Naive thymus-derived CD4-positive, alpha-beta T cell (primary cell): ENCODE measurements at places on chromosomes 3 and 15.

DNA sequence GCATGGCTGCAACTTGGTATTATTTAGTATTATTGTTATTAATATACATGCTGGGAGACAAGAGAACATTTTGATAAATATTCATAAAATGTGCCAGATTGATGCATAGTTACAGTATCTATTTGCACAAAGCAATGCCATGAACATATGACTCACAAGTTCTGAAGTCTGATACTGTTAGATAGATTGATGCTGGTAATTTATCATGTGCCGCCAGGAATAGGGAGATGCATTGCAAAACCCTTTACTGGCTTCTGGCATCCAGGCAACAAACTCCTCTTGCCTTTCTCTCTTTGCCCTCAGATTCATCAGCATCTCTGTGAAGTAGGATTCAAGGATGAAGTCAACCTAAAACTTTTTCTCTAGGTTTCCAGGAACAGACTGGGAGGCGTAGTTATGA lies 41.0 kb upstream of the SLC25A26 start:
- H3K36me3 ChIP-seq = no peaks in the 10 kb centered on the region
- DNase-seq = no peak
- H3K27ac ChIP-seq = no peak overlapping the region
- no peaks in the 10 kb centered on the region for H3K27me3 ChIP-seq
- no peaks in the 10 kb centered on the region for H3K4me1 ChIP-seq

DNA sequence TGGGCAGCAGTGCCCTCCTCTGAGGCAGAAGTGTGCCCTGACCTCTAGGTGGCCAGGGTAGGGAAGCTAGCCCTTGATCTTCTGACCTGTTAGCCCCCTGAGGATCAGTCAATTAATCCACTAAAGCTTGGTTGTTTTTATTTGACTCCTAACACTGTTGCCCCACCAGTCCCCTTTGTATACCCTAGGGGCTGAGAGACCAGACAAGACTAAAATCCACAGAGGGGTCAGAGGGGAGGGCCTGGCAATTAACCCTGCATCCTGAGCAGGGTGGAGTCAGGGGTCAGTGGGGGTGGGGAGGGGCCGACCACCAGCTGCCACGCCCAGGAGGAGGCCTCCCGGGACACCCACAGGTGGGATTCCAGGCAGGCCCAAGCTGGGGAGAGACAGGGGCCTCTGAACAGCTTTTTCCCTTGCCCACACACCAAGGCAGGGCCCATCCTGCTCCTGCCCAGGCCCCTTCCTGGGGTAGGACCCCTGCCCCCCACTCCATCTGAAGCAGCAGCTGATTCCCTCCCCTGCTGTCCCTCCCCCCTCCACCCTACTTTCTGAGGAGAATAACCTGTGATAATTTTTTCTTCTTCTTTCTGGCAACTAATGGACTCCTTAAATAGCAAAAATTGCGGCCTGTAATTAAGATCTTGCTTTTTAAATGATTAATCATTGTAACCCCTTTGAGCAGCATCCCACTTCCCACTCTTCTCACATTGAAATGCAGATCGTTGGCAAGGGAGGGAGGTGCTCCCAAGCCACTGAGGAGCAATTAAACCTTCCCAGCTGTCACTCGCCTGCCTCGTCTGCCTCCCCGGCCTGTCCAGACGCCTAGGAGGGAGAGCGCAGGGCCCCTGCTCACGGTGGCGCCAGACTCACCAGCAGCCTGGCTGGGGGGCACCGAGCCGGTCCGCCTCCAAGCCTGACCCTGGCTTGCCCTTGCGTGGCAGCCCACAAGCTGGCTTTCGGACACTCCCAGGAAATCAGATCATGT lies 51.9 kb downstream of the RHCG start:
- no peak overlapping the region for H3K27ac ChIP-seq
- H3K4me3 ChIP-seq = no peak overlapping the region
- no peak for DNase-seq
- no peaks in the 10 kb centered on the region for H3K4me1 ChIP-seq

DNA sequence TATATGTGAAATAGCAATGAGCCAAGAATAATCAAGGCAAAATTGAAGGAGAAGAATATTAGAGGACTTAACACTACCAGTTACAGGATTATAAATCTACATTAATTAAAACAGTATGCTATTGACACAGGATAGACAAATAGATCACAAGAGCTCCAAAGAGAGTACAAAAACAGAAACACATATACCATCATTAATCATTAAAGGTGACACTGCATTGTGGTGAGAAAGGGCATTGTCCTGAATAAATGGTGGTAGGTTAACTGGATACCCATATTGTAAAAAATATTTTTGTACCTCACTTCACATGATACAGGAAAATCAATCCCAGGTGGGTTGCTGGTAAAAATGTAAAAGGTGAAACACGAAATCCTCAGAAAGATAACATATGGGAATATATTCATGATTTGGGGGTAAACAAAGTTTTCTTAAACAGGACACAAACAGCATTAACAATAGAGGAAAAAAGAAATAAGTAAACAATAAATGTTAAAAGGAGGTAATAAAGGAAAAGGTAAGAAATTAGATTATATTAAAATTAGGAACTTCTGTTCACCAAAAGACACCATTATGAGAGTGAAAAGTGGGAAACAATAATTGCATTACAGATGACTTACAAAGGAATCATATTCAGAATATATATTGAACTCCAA lies 145.2 kb downstream of the THRB start:
- no peak for DNase-seq
- no peaks in the 10 kb centered on the region for H3K36me3 ChIP-seq
- no peak overlapping the region for H3K4me3 ChIP-seq
- no peaks in the 10 kb centered on the region for H3K27me3 ChIP-seq
- H3K27ac ChIP-seq = no peak overlapping the region

- H3K4me3 ChIP-seq = peak overlapping the region; percentile 81
- H3K27me3 ChIP-seq = no peaks in the 10 kb centered on the region
- peaks cover 3% of the 10 kb centered on the region for H3K4me1 ChIP-seq
- peak; percentile 39 for DNase-seq
Measured at GRCh38 chr3:105369500-105370371, 3.0 kb downstream of the ALCAM start.

DNA sequence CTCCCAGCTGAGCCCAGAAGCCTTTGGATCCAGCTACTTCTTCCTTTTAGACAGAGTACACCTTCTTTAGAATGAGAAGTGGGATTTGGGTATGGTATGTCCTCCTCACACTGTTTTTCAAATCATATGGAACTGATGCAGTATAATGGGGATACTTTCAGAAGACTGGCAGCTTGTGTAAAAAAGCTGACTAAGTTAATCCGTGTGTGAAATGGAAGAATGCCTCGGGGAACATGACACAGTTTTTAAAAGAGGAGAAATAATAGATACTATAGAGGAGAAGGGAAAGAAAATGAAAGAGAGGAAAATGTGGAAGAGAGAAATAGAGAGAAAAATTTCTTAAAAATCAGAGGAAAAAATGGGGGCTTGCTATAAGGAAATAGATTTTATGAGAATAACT lies 47.7 kb downstream of the TUSC7 start:
- no peak for DNase-seq
- H3K36me3 ChIP-seq = no peaks in the 10 kb centered on the region
- H3K4me3 ChIP-seq = no peak overlapping the region
- no peaks in the 10 kb centered on the region for H3K4me1 ChIP-seq
- H3K27ac ChIP-seq = no peak overlapping the region

- H3K36me3 ChIP-seq = no peaks in the 10 kb centered on the region
- H3K27ac ChIP-seq = no peak overlapping the region
- H3K4me1 ChIP-seq = no peaks in the 10 kb centered on the region
- DNase-seq = no peak
Measured at GRCh38 chr3:73568371-73568862, 56.3 kb downstream of the PDZRN3 start.

DNA sequence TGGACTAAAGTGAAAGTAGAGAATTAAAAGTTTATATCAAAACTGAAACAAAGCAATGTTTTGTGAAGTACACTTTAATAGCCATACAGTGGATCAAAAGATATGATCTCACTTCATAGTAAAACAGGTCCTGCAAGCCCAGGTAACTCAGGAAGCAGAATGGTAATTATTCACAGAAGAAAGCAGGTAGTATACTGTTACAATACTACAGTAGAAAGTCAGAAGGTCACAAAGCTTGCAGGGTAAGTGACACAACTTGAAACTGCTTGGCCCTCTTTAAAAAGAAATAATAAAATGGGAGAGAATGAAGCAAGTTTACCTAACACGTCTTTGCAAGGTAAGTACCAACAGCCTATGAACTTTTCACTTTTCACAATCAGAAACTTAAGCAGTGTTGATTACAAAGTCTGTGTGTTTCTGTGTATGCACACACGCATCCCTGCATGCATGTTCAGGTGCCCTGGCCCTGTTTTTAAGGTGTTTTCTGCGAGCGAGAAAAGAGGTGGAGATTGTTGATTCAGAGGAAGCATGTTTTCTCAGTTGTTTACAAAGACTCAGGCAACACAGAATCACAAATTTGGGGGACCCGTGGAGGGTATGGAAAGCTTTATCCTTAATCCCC lies at the start of gene NAALADL2:
NAALADL2 (plus strand) TSS at position 221 of the 622 bp plus-strand sequence.
- H3K4me3 ChIP-seq = no peak within 1 kb of the TSS
- H3K27me3 ChIP-seq = no peaks in the 10 kb centered on the region
- no peaks in the 10 kb centered on the region for H3K36me3 ChIP-seq
- DNase-seq = no peak
- no peaks in the 10 kb centered on the region for H3K4me1 ChIP-seq

- no peak overlapping the region for H3K4me3 ChIP-seq
- H3K36me3 ChIP-seq = no peaks in the 10 kb centered on the region
- DNase-seq = no peak
- H3K4me1 ChIP-seq = no peaks in the 10 kb centered on the region
Measured at GRCh38 chr15:93895976-93896770, 335.2 kb upstream of the MCTP2 start.

- H3K36me3 ChIP-seq = no peaks in the 10 kb centered on the region
- no peak overlapping the region for H3K4me3 ChIP-seq
- peak; percentile 58 for DNase-seq
- H3K27me3 ChIP-seq = no peaks in the 10 kb centered on the region
Measured at GRCh38 chr3:119098619-119099222, 47.2 kb upstream of the TEX55 start.

DNA sequence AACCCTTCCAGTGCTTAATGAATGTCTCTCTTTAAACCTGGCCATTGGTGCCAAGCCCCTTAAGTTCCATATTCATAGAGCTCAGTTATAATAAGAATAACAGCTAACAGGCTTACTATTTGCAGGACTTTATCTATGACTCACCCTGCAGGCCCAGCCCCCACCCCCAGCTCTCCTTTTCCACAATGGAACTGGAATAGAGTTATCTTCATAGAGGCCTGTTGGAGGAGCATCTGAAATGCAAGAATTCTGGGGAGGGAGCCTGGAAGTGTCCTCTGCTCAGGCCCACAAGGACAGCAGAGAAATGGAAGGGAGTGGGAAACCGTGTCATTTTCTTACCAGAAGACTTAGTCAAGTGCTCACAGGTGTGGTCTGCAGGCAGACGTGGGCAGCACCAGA lies 52.8 kb downstream of the SEMA5B start:
- no peaks in the 10 kb centered on the region for H3K36me3 ChIP-seq
- no peak for DNase-seq
- no peaks in the 10 kb centered on the region for H3K4me1 ChIP-seq
- H3K27me3 ChIP-seq = no peaks in the 10 kb centered on the region

- DNase-seq = peak; percentile 80
- no peaks in the 10 kb centered on the region for H3K36me3 ChIP-seq
- peak overlapping the region; percentile 83 for H3K27ac ChIP-seq
- peak overlapping the region; percentile 48 for H3K4me3 ChIP-seq
- H3K27me3 ChIP-seq = no peaks in the 10 kb centered on the region
Measured at GRCh38 chr15:31434588-31435260, 108.1 kb downstream of the KLF13 start.

- no peak overlapping the region for H3K4me3 ChIP-seq
- H3K27ac ChIP-seq = no peak overlapping the region
Measured at GRCh38 chr3:180707896-180708295, 28.6 kb upstream of the CCDC39 start.

GRCh38 chr3:42090973-42091731 lies at the start of gene TRAK1:
Gene TRAK1 (plus strand): TSS chr3:42091357. CDS start chr3:42091470, 113 bp downstream.
- no peaks in the 10 kb centered on the region for H3K27me3 ChIP-seq
- H3K36me3 ChIP-seq = no peaks in the 10 kb centered on the region
- H3K27ac ChIP-seq = no peak within 1 kb of the TSS
- no peak within 1 kb of the TSS for H3K4me3 ChIP-seq
- no peak for DNase-seq

- H3K36me3 ChIP-seq = no peaks in the 10 kb centered on the region
- H3K4me1 ChIP-seq = no peaks in the 10 kb centered on the region
- no peak overlapping the region for H3K4me3 ChIP-seq
- H3K27ac ChIP-seq = no peak overlapping the region
- H3K27me3 ChIP-seq = no peaks in the 10 kb centered on the region
Measured at GRCh38 chr3:134090031-134090430, 60.3 kb upstream of the SLCO2A1 start.

DNA sequence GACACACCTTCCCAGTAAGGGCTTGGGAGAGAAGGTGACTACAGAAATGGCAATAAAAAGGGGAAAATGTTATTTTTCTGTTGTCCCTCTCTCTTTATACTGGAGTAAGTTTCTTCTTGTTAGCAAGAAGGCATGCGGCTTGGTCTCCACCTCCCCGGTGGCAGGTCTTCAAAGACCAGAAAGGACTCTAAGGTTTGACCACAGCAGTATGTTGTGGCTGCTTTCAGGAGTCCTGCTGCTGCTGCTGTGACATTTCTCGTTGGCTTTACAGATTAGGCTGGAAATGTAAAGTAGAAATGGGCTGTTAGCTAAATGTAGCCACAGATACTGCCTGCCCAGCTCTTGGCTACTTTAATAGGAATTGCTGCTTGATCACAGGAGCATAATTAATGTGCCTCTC lies 175.8 kb upstream of the ZBTB20 start:
- no peak for DNase-seq
- H3K27ac ChIP-seq = no peak overlapping the region
- no peaks in the 10 kb centered on the region for H3K4me1 ChIP-seq
- H3K36me3 ChIP-seq = no peaks in the 10 kb centered on the region
- no peak overlapping the region for H3K4me3 ChIP-seq
- H3K27me3 ChIP-seq = no peaks in the 10 kb centered on the region

DNA sequence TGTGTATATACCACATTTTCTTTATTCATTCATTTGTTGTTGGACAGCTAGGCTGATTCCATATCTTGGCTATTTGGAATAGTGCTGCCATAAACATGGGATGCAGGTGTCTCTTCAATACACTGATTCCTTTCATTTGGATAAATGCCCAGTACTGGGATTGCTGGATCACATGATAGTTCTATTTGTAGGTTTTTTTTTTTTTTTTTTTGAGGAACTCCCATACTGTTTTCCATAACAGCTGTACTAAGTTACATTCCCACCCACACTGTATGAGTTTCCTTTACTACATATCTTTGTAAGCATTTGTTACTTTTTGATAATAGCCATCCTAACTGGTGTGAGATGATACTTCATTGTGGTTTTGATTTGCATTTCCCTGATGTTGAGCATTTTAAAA lies 437.7 kb downstream of the DIPK2A start:
- no peaks in the 10 kb centered on the region for H3K4me1 ChIP-seq
- no peak overlapping the region for H3K4me3 ChIP-seq
- no peak for DNase-seq
- H3K36me3 ChIP-seq = no peaks in the 10 kb centered on the region
